ENCODE measurements at places on chromosomes 1 and 21. TPM values are rescaled to one million over a fixed set of nuclear protein-coding genes. Genes with fewer than 3 reads are reported as not detected.

- H3K4me3 ChIP-seq, result peak overlapping the region; percentile 19
- DNase-seq, result no peak
- peak overlapping the region; percentile 75 for H3K27ac ChIP-seq
- peaks cover 4% of the 10 kb centered on the region for H3K4me1 ChIP-seq
- no peaks in the 10 kb centered on the region for H3K36me3 ChIP-seq
Observed at GRCh38 chr1:210342986-210343780, 14.5 kb downstream of the HHAT start.

GBP6 gene
- 0.44 TPM for total RNA-seq

AUNIP gene
- not detected for total RNA-seq

- DNase-seq, result no peak
- H3K4me3 ChIP-seq, result no peak overlapping the region
- no peaks in the 10 kb centered on the region for H3K36me3 ChIP-seq
- no peaks in the 10 kb centered on the region for H3K4me1 ChIP-seq
- H3K27ac ChIP-seq, result no peak overlapping the region
- H3K27me3 ChIP-seq, result no peaks in the 10 kb centered on the region
Observed at GRCh38 chr21:26227130-26227529, 56.6 kb upstream of the APP start.

- no peak overlapping the region for H3K27ac ChIP-seq
- no peaks in the 10 kb centered on the region for H3K4me1 ChIP-seq
- H3K36me3 ChIP-seq, result no peaks in the 10 kb centered on the region
- H3K27me3 ChIP-seq, result no peaks in the 10 kb centered on the region
Observed at GRCh38 chr1:14138135-14138506, 438.1 kb downstream of the PRDM2 start.

HSPB7 gene
- total RNA-seq, result 19.0 TPM

GRCh38 chr1:187563191-187563590 is 734.4 kb downstream of the PLA2G4A start:
- H3K36me3 ChIP-seq, result no peaks in the 10 kb centered on the region
- H3K4me3 ChIP-seq, result no peak overlapping the region
- H3K27me3 ChIP-seq, result no peaks in the 10 kb centered on the region
- DNase-seq, result no peak
- H3K4me1 ChIP-seq, result no peaks in the 10 kb centered on the region

SPRTN gene
- 13.8 TPM for total RNA-seq

DNA sequence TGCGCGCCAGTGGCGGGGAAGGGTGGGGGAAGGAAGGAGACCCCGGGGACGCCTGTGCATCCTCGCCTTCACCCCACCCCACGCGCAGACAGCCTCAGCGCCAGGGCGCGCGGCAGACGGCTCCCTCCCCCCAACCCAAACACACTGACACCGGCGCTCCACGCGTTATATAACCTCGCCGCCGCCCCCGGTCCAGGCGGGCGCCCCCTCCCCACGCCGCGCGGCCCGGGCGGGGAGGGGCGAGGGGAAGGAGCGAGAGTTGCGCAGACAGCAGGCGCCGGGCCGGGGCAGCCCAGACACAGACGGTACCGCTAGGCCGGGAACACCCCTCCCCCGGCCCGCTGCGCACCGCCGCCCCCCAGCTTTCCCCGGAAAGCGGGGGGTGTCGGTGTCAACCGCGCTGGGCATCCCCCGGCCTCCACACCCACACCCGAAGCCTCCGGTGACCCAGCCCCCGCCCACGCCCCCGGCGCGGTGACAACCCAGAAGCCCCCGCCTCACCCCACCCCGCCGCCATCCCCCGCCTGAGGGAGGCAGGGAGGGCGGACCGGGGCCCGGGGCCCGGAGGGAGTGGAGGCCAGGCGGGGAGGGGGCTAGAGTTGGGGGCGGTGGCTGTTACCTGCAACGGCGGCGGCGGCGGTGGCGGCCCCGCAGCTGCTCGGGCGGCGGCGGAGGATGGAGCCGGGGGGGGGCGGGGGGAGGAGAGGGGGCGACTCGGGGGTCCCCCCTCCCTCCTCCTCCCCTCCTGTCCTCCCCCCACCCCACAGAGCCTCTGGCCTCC is 432 bp downstream of the AKT3 start:
- no peaks in the 10 kb centered on the region for H3K27me3 ChIP-seq
- peak overlapping the region; percentile 85 for H3K4me3 ChIP-seq
- no peaks in the 10 kb centered on the region for H3K4me1 ChIP-seq
- peak overlapping the region; percentile 95 for H3K27ac ChIP-seq
- DNase-seq, result no peak
- no peaks in the 10 kb centered on the region for H3K36me3 ChIP-seq

All from breast epithelium (tissue), 4 donors.